ENCODE measurements at places on chromosomes 11 and 22.

DNA sequence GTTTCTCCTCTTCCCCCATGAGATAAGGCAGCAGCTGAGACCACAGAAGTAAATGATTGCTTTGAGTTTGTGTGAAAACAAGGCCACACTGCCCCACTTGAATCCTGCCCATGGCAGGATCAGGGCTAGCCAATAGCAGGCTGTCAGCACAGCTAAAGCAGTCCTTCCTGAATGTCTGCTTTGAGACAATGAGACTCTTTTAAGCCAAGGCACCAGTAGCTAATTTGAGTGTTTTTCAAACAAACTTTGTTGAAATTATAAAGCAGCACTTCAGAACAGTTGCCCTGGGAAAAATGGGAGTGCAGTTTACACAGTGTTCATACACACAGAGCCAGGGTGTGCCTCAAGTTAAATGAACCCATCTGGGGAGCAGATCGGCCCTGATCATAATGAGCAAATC is 103.5 kb upstream of the OR5AK2 start:
- no peak for DNase-seq

GRCh38 chr22:45638834-45639746 is 32.5 kb upstream of the ATXN10 start:
- no peak for DNase-seq

DNA sequence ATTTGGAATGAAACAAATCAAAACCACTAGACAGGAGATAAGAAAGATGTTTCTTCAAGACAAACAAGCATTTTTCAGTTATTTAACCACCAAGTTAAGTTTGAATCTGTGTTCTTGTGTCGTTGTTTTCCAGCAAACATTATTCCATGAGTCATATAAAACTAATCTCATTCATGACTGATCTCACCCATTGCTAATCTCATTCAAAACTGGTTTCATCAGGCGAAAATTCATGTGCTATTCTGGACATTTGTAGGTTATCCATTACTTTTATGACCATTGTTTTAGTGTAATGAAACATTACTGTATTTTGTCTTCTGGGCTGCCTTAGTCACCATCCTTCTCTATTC is 221.8 kb downstream of the DDX10 start:
- DNase-seq: no peak

- DNase-seq: no peak
These were observed 21.2 kb downstream of the GRAMD1B start for GRCh38 chr11:123451183-123451781.

- peak; percentile 7 for DNase-seq
These were observed 21.9 kb upstream of the POLD3 start for GRCh38 chr11:74570266-74571061.
